ENCODE measurements at places on chromosomes 16 and 17.

- no peak for DNase-seq
These were observed 6.5 kb downstream of the CACNA1H start for GRCh38 chr16:1159325-1159972.

- DNase-seq, result no peak
These were observed 135.6 kb downstream of the AATF start for GRCh38 chr17:37084372-37084771.

- DNase-seq, result no peak
These were observed 77.0 kb downstream of the MRC2 start for GRCh38 chr17:62704381-62704971.

GRCh38 chr17:416293-417206 is 63.9 kb upstream of the RPH3AL start:
- no peak for DNase-seq

DNA sequence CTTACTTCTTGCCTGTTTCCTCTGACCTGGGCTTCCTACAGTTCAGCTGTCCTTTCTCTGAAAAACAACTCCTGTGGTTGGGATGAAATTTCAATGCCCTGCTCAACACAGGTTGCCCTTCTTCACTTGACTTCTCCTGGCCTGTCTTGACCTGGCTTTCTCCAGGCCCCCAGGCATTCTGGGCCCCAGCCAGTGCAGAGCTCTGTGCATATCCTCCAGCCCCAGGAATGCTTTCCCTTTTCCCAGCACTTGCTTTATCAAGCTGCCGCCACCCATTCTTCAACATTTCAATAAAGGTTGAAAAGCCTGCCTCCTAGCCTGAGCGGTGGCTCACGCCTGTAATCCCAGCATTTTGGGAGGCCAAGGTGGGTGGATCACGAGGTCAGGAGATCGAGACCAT is 10.8 kb downstream of the ODAD4 start:
- DNase-seq, result no peak

GRCh38 chr17:50255766-50256635 is 18.3 kb upstream of the TMEM92 start:
- no peak for DNase-seq

- DNase-seq, result no peak
These were observed 18.7 kb downstream of the CEP295NL start for GRCh38 chr17:78884148-78884825.

DNA sequence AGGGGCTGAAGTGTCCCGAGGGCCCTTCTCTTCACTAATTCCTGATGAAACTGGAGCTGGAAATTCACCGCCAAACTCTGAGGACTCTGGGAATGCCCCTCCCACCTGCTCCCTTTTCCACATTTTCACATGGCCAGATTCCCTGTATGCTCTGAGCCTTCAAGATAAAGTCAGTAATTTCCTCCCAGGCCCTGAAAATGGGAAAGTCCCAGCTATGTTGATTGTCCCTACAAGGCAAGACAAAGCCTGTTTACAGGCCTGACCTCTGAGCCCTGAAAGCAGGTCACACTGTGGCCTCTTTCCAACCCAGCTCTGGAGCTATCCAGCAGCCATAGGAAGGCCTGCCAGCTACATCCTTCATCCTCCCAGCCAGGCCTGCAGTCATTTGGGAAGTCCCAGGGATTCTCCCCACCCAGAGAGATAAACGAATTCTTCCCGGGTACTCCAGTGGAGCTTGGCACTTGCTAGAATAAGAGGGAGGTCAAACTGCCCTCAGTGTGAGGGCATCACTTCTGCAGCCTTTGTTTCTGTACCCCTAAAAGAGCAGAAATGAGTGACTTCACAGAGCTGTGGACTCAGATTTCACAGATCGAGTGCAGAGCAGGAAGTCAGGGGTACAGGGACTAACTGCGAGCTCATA is 19.6 kb upstream of the CCL2 start:
- DNase-seq, result no peak

DNA sequence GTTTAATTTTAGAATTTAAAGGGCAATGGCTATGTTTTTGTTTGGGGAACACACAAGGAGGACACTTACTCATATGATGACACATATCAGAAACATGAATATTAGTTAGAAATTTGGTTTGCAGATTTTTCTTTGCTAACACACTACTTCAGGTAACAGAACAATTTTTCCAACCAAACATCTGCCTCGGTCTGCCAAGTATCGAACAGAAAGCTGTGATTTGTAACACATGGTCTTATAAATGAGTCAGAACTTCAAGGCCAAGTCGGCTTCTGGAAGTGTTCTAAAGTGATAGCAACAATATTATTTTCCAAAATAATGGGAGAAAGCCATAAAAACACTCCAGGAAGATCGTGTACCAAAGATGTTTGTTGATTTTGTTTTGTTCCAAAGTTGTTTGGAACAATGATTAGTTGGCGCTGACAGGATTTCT is 75.9 kb upstream of the PMFBP1 start:
- DNase-seq, result no peak

Measured in AG08396 (cell line).